Activated T-cell treated with anti-CD3 and anti-CD28 coated beads for 24 hours (primary cell): ENCODE measurements at places on chromosomes 7 and 10.

- no peak for DNase-seq
Measured at GRCh38 chr7:144653449-144653848, 182.4 kb downstream of the TPK1 start.

DNA sequence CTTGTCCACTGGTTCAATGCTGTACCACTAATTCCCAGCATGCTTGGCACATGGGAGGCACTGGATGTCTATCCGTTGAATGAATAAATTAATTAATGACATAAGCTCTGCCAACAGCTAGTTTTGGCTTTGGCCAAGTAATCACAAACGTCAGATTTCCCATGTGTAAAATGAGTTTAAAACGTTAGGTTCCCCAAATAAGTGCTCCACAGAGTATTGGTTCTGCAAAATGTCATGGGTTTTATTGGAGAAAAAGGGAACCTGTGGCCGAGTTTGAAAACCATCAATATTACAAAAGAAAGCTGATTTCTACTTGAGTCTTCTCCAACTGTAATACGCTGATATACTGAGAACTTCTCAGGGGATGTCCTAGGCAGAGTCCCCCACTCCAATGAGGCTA lies 23.2 kb downstream of the ELMO1 start:
- no peak for DNase-seq

- no peak for DNase-seq
Measured at GRCh38 chr10:24790599-24790998, 66.9 kb upstream of the ARHGAP21 start.

DNA sequence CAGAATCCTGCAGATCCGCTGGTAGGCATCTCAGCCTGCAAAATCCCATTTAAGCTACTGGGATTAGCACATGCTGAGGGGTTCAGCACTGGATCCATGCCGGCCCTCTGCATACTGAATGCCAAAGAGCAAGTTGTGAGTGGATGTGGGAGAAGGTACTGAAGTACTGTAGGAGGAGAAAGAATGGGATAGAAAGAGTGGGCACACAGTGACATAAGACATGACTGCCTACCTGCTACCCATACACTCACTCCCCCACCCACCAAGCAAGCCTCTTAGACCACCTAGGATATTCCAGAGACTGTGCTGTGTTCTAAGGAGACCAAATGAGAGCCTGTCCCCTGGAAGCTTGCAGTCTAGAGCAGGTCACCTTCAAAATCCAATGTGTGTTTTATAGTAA lies 215.9 kb downstream of the FRMD4A start:
- DNase-seq: no peak

- DNase-seq: no peak
Measured at GRCh38 chr7:106038916-106039315, 73.2 kb downstream of the SYPL1 start.

- no peak for DNase-seq
Measured at GRCh38 chr7:25311346-25311745, 83.1 kb upstream of the NPVF start.

DNA sequence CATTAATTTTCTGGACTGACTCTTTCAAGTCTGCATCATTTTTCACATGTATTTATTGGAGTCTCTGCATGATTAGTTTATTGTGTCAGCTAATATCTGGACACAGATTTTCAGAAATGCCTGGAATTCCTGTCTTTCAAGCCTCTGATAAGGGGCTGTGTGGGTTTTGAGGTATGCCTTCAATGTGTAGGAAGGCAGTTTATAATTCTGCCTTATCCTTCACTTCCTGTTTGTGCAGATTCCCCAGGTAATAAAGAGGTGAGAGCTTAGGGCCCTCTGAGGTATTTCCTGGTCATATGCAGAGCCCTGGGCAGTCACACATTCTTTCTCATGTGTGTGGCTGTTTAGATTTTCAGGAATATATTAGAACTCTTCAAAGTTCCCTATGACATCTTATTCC lies 79.4 kb upstream of the PRKCQ start:
- no peak for DNase-seq

DNA sequence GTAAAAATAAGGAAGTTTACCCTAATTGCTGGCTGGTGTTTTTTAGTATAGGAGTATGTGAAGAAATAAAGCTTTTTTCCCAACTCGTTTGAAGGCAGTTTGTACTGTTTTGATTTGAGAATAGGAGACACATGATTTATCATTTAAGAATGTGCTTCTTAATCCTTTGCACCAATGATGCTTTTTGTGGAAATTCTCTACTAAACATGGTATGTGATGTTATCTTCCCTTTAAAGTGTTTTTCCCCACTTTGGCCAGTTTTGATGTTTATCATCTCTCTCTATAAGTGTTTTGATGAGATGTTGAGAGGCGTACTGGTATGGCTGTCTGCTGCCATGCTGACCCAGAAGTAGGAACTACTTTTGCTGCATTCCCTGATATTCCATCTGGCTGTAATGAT lies 85.1 kb downstream of the SUGCT start:
- no peak for DNase-seq

DNA sequence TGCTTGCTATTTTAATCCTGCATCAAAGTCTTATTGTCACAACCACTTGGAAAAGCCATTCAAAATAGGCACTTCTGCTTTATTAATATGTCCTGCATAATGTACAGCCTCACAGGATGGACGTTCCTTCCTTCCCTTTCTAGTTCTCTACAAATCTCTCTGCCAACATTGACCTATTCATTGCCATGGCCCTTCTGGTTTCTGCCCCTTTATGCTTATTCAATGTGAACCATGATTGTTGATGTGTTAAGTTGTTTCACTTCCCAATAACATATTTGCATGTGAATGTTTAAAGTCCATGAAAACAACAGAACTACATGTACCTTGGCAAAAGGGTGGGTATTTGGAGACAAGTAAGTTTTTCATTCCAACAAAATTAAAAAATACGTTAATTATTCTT lies 45.7 kb downstream of the COL28A1 start:
- no peak for DNase-seq

GRCh38 chr10:106771154-106771553 lies 393.4 kb downstream of the SORCS1 start:
- no peak for DNase-seq

DNA sequence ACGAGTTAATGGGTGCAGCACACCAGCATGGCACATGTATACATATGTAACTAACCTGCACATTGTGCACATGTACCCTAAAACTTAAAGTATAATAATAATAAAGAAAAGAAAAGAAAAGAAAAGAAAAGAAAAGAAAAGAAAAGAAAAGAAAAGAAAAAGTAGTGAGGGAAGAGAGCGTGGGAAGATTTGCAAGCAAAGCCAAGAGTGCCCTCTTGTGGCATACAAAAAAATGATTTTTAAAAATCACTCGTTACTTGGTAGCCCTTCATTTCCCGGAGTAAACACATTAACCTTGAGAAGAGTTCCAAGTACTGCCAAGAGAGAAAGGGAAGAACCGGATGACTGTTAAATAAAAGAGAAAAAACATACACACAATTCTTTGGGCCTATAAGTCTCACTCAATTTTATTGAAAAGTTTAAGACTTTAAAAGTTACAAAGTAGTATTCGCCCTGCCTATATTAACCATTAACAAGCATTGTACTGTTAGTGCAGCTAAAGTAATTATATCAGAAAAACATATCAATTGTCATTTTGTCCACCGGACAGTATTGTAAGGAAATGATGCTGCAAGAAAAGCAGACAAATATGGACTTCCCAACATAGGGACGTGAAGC lies 6.2 kb upstream of the CH25H start:
- no peak for DNase-seq

- no peak for DNase-seq
Measured at GRCh38 chr10:21318540-21319167, 206.8 kb downstream of the SKIDA1 start.

GRCh38 chr10:67803588-67804394 lies 34.2 kb downstream of the DNAJC12 start:
- DNase-seq: no peak

- DNase-seq: no peak
Measured at GRCh38 chr10:14447094-14447839, 116.5 kb upstream of the FRMD4A start.

DNA sequence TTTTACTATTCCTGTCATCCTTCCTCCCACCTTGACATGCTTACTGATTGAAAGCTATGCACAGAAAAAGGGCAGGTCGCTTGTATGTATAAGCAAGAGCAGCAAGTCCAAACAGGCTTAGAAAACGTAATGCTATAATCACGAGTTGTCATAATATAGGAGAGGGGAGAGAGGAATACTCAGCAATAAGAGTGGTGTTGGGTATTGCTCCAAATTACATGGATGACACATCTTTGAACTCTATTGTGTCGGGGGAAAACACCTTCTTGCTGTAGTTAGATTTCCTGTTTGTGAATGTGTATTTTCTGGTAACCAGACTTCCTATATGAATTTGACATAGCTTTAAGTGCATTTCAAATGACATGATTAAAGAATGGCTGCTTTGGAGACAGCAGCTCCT lies 7.5 kb downstream of the MET start:
- no peak for DNase-seq

- no peak for DNase-seq
Measured at GRCh38 chr10:70508912-70509756, 30.6 kb downstream of the PALD1 start.

DNA sequence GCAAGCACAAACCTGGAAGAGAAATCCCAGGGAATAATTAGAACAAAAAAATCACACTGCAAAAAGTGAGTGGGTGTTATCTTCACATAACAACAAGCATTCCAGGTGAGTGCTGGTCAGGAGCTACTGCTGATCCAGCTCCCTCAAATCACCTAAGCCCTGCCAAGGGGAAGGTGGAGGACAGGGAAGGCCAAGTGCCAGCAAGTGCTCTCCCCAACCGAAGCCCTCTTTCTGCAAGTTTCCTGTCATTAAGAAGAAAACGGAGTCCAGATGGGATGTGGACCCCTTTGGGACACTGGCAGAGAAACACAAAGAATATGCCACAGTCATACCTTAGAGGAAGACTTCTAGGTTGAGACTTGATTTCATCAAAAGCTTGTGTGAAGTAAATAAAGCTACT lies 933.0 kb upstream of the ZNF722 start:
- DNase-seq: no peak

- no peak for DNase-seq
Measured at GRCh38 chr10:1631282-1631681, 106.0 kb downstream of the ADARB2 start.

- no peak for DNase-seq
Measured at GRCh38 chr7:50305583-50306493, 1.3 kb downstream of the IKZF1 start.

DNA sequence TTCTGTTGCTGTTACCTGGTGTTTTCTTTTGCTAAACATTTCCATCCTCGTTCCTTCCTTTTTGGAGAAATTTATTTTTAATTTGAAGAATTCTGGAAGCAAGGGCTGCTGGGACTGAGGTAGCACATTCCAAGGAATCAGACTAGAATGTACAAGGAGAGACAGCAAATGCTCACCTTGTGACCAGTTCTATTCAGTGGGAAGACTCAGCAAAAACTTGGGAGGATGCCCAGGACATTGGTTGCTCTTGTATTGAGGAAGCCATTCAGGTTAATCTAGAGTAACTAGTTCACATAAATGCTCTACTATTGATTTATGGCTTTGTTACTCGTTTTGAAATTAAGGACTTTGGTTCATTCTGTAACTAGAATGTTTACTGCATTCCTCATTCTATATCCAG lies 11.3 kb downstream of the PLCE1 start:
- DNase-seq: no peak

DNA sequence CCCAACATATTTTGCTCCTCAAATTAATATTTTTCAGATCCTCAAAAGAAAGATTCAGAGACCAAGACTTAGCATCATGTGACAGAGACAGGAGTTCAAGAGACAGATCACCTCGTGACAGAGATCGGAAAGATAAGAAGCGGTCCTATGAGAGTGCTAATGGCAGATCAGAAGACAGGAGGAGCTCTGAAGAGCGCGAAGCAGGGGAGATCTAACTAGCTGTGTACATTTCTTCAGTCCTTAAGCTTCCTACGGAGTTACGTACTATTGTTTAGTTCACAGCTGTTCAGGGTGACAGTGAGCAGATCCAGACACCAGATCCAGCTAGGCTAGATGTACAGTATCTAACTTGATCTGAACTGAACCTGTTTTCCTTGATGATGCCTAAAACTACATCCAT lies 61.3 kb downstream of the KLRG2 start:
- no peak for DNase-seq

DNA sequence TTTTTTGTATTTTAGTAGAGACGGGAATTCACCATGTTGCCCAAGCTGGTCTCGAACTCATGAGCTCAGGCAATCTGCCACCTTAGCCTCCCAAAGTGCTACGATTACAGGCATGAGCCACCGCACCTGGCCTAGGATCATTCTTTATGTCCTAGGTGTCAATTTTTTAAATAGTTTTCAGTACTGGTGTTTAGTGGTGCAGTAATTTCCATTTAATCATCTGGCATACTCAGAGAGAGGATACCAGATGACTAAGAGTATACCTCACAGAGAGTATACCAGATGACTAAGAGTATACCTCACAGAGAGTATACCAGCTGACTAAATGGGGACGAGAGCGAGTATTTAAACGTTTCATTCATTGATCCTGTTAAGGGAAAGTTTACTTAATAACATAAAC lies 37.3 kb upstream of the TMEM248 start:
- DNase-seq: no peak

DNA sequence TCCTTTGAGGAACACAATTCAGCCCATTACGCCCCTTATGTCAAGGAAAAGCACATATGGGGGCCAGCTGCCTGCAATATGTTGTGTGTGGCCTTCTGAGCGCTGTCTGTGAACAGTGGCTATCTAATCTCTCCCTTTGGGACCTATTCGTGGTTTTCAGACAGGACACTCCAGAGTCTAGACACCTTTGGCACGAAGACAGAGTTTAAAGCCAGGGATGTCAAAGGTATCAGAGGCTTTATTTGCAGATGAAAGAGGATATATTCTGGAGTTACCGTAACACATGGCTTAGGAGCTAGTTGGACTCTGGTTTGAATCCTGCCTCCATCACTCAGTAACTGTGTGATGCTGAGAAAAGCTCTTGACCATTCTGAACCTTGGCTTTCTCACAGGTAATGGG lies 14.8 kb upstream of the EEPD1 start:
- no peak for DNase-seq

GRCh38 chr7:1693991-1694524 lies 24.0 kb downstream of the ELFN1 start:
- no peak for DNase-seq

GRCh38 chr7:155810770-155811559 lies 1.3 kb downstream of the SHH start:
- DNase-seq: no peak
